Urinary bladder (tissue), 4 donors: ENCODE measurements at places on chromosomes 16 and 17. TPM values are rescaled to one million over a fixed set of nuclear protein-coding genes. Genes with fewer than 3 reads are reported as not detected.

DNA sequence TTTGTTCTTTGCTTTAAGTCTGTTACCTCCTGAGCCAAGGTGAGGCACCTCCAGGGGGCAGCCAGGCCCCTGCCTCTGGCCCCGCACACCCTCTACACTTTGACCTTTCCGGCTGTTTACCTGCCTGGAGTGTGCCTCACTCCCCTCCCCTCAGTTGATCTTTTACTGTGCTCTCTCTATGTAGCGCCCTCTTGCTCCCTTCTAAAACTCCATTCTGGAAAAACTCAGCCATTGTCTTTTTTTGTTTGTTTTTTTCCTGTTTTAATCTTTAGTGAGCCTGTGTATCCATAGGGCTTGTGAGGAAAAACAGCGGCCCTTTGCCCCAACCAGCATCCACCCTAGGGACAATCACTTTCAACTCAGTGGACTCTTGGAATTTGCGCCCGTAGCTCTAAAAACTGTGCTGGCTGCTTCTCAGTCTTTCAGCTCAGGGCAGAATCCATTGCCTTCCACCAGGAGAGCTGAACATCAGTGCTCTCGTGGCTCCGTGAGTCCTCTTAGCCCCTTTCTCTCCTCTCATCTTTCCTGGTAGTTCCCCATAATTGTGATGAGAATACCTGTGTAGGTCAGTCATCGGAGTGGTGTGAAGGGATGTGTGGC, 4.3 kb downstream of the AMDHD2 start:
- no peak for DNase-seq

- no peak for DNase-seq
These were observed 1.9 kb downstream of the PRAC1 start for GRCh38 chr17:48720266-48721008.

DNA sequence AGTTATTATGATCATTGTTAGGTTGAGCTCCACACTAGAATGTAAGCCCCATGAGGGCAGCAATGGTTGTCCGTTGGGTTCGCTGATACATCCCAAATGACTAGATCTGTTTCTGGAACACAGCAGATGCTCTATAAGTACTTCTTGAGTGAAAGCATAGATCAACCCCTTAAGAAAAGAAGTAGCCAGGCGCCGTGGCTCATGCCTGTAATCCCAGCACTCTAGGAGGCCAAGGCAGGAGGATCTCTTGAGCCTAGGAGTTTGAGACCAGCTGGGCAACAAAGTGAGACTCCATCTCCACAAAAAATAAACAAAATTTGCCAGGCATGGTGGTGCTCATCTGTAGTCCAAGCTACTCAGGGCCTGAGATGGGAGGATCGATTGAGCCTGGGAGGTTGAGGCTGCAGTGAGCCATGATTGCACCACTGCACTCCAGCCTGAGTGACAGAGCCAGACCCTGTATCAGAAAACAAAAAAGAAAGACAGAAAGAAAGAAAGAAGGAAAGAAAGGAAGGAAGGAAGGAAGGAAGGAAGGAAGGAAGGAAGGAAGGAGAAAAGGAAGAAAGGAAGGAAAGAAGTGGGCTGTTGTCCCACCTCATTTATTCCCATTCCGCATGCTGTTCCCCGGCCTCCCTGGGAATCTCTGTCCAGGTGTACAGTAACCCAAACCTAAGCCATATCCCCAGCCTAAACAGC, 54.4 kb upstream of the RPL38 start:
- DNase-seq: no peak

- no peak for DNase-seq
These were observed 77.9 kb upstream of the TANC2 start for GRCh38 chr17:62888148-62888547.

DNA sequence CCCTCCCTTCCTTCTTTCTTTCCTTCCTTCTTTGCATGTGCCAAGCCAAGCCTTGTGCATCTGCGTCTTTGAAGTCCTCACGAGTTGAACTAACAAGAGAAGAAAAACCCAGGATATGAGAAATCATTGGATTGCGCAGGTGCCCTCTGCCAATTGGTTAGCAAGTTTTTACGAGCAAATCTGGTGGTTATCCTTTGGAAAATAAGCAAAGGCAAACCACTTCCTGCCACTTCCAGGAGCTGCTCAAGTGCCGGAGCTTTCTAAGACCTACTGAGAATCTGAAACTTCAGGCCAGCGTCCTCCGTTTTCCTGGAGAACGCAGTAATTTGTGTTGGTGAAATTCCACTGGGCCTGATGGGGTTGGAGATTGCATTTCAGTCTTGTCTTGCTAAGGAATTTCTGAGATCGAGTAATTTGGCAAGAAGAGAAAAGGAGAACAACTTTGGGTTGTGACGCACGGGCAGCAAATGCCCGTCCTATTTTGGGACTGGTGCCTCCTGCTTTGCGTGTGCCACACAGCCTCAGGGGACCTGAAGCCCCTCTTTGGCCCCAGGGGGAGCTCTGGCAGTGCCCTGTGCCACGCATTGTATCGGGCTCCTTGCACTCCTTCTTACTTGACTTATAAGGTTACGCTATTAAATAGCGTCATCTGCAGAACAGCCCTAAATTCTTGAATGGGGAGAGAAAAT, 56.4 kb downstream of the CMIP start:
- no peak for DNase-seq

- DNase-seq: no peak
These were observed 18.2 kb downstream of the C16orf95 start for GRCh38 chr16:87298857-87299465.

- DNase-seq: no peak
These were observed at the start of gene ATP1B2 for GRCh38 chr17:7650509-7651096. Gene ATP1B2 (plus strand): TSS chr17:7650926. CDS start chr17:7651519, 593 bp downstream.

Gene KRTAP3-2
- not detected for polyA plus RNA-seq

Gene SLC47A2
- not detected for polyA plus RNA-seq

Gene TEKT1
- polyA plus RNA-seq: not detected

Gene SULT1A1
- 15.6 TPM for polyA plus RNA-seq

Gene TBX6
- polyA plus RNA-seq: 2.2 TPM
